T-helper 17 cell (primary cell): ENCODE measurements at places on chromosomes 7 and 10.

GRCh38 chr7:104123786-104124185 lies 84.0 kb downstream of the ORC5 start:
- no peak for DNase-seq

DNA sequence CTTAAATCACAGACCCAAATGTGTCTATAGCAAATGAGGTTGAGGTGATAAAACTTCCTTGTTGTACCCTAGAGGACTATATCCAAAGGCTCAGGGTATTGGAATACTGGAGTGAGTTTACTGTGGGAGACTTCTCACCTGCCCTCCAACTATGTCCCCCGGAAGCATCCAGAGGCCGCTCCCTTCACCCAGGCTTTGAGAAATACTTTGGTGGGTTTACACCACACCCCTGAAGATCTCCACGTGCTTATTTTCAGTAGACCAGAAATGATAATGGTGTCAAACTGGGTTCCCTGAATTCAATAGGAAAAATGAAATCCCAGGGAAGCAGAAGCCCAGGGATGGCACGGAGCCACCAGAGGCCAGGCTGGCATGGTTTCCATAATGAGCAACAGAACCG lies 31.3 kb upstream of the NANOS1 start:
- DNase-seq, result no peak

GRCh38 chr10:36236341-36236740 lies 594.2 kb upstream of the FZD8 start:
- no peak for DNase-seq

DNA sequence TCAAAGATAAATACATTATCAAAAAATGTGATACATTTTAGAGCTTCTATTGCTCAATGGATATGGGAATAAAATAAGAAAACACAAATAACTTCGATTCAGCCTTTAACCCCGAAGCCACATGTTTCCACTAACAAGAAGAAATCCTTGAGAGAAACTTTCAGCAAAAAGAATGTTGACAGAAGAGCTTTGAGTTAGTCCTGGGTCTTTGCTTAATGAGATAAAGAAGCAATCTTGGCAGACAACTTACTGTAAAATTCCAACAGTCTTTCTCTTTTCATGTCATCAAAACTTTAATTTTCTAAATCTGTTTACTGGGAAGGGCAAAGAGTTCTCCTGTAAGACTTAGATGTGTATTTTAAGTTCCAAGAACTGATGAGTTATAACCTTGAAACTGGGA lies 810.2 kb downstream of the CNTNAP2 start:
- DNase-seq, result no peak

DNA sequence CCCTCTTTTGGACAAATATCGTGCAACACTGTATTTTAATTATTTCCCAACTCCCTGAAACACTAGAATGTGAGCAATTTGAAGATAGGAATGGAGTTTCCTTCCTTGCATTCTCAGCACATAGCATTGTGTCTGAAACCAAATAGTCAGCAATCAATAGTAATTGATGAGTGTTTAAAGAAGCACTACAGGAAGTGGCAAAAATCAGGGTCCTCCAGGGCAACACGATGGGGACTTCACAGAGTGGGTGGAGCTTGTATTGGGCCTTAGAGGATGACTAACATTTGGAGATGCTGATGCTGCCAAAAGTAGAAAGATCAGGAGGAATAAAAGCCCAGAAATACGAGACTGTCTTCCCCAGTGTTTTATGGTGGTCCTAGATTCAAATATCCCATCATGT lies 94.9 kb downstream of the NPSR1 start:
- DNase-seq, result no peak

DNA sequence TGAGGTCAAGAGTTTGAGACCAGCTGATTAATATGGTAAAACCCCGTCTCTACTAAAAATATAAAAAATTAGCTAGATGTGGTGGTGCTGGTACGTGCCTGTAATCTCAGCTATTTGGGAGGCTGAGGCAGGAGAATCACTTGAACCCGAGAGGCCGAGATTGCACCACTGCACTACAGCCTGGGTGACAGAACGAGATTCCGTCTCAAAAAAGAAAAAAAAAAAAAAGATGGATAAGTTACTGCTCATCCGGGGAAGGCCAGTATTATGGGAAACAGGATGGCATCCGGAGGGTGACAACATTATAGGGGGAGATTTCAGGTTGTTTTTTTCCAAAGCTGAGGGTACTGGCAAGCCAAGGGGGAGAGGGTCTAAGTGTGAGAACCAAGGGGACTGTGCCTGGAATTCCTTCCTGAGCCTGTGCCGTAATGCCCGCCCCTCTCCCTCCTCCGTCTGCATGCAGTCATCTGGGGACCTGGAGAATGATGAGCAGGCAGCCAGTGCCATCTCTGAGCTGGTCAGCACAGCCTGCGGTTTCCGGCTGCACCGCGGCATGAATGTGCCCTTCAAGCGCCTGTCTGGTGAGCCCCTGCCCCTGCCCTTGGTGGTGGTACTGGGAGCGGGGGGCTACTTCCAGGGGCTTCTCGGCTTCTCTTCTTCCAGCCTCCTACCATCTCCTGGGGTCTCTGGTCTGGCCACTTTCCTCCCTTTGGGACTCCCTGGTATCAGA lies 4.4 kb downstream of the LAMTOR4 start:
- DNase-seq, result no peak

DNA sequence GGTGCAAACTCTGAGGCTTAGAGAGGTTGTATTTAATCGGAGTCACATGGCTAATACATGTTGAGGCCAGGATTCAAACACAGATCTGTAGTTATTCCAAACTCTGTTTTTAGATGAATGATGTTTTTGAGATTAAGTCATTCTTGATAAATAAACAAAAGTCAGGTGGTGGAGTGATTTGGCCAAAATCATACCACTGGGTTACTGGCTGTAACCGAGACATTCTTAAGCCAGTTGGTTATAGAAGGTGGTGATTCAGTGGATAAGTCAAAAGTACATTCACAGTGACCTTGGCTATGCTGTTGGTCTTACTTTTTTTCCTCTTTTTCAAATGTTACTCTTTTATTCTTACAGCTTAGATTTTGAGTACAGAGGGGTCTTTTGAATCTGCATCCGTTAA lies 361.4 kb downstream of the KIF20B start:
- no peak for DNase-seq

DNA sequence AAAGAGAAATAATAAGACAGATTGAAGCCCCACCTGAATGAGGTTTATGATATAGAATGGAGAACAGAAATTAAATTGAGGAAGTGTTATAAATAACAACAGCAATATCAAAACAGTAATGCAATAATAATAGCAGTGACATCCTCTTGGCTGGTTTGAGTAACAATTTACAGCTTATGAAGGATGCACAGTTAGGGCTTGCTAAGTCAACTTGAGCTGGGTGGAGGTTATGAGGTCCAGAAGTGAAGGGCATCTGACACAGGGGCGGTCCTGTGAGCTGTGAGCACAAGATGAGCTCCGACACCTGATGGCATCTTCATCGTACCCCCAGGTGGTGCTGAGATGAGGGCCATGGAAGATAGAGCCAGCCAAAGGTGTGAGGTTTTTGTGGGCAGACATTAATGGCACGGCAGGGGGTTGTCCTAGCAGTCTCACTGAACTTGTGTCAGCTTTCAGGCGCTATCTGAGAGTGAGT lies 30.5 kb downstream of the ARHGAP22 start:
- DNase-seq, result no peak

DNA sequence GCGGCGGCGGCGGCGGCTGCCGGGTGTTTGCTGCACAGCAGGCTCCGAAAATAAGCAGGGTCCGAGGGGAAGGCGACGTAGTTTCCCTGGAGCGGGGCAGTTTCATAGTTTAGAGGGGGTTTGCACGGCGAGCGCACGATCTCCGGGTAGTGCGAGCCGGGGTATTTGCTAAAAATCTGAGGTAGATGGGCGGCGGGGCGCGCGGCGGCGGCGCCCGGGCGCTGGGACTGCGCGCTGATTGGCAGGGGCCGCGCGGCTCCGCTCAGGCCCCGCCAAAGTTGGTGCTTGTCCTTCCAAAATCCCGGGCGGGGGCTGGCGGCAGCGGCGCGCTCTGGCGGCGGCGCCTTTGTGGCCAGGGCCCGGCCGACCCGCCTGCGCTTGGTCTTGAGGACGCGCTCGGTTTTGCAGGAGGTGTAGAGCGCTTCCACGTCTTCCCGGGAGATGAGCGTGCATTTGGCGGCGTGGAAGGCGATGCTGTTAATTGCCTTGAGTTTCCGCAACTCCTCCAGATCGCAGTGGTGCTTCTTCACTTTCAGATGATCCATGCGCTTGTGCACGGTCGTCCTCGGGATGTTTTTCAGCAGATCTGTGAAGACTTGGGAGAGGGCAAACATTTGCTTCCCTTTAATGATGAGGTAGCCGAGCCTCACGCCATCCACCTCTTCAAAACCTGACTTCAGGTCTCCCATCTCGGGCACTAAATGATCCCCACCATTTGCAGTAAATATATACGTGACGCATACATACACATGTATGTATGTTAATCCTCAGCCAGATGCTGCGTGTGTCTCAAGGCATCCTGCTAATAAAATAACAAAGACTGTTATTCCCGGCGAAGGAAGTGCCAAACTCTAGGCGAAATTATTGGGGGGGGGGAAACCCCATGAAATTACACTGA lies 8.1 kb downstream of the SKIDA1 start:
- DNase-seq, result peak; percentile 16

DNA sequence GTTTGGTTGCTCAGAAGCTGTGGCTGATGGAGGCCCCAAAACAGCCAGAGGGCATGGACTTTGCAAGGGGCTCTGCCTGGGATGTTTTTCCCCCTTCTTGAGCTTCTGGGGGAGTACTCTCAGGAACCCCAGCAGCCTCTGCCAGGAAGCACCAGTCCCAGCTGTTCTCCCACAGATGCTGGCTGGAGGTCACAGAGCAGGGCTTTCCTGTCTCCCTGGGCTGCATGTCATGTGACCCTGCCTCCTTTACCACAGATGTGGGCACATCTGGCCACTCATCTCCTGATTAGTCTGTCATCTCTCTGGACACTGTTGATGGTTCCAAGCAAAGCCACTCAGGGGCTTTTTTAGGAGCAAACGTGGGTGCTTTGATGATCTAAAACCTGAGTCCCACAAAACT lies 136.7 kb downstream of the NEURL1 start:
- no peak for DNase-seq

GRCh38 chr10:125482108-125482507 lies 200.9 kb downstream of the TEX36 start:
- no peak for DNase-seq

DNA sequence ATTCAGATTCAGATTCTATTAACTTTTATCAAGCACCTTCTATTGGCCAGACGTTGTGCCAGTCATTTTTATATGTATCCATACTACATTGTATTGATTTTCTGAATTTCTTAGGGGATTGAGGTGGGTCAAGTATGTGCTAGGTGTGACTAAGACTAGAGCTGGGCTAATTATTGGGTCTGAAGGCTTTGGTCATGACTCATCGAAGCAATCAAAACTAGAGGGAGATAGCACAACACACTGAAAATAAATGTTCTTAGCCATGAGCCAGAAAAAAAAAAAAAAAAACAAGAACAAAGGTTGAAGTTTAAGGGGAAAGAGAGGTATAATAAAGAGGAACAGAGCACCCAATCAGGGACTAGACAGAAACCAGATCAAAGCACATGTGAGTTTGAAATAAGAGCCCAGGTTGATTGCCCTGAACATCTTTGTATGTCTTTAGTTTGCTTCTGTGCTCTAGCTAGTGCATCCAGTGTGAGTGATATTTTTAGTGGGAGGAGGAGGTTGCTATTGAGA lies 171.6 kb upstream of the FOXP2 start:
- DNase-seq, result no peak

GRCh38 chr10:79314761-79315601 lies 32.3 kb upstream of the PPIF start:
- no peak for DNase-seq
